ENCODE measurements at places on chromosomes 16 and 17.

DNA sequence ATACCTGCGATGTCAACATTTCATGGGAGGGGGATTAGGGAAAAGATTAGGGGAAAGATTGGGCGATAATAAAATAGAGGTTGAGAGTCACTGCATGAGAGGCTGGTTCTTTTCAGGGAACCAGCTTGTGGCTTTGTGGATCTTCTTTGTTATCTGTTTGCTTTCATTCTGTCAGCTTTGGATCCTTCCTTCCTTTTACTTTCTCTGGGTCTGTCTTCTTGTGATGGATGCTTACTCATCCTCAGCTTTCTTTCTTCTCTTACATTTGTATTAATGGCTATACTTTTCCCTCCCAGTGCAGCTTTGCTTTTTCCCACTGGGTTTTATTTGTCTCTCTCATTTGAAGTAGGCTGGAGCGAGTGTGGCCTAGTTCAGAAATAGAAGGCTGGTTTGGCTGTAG lies 47.1 kb downstream of the RPTOR start:
- DNase-seq = peak; percentile 21

DNA sequence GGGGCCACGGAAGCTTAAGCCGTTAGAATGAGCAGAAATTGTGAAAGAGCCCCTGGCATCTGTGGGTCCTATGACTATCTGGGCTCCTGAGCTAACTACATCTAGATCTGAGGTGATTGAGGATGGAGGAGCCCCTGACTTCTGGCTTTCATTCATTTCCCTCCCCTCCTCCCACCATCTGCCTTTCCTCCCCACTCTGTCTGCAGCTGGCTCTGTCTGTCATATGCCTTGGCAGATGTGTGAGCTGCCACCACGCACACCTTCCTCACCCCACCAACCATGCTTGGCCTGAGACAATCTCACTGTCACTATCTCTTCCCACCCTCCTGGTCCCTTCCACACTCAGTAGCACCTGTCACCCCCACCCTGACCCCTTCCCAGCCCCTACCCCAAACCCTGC lies 5.1 kb downstream of the CD300E start:
- DNase-seq = no peak

GRCh38 chr17:55785181-55785580 lies 34.3 kb downstream of the PCTP start:
- DNase-seq = no peak

DNA sequence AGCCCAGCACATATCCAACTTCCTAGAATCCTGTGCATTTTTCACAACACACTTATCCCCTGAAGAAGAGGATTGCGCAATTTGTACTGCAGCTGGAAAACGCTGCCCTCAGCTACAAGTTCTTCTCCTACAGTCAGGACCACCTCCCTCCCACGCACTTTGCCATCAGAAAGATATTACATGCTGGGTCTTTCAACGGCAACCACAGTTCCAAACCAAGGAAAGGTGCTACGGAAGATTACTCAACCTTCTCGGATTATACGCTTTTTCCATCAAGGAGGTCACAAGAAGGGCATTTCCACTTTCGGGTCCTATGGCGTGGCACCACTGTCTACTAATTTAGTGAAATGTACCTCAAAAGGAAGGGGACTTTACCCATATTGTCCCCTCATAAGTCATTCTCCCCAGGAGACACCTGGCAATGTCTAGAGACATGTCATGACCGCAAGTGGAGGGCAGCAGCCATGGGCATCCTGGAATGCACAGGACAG lies 35.2 kb downstream of the USP7 start:
- DNase-seq = peak; percentile 81

GRCh38 chr17:75433218-75433783 lies 23.1 kb upstream of the TMEM94 start:
- DNase-seq = no peak

DNA sequence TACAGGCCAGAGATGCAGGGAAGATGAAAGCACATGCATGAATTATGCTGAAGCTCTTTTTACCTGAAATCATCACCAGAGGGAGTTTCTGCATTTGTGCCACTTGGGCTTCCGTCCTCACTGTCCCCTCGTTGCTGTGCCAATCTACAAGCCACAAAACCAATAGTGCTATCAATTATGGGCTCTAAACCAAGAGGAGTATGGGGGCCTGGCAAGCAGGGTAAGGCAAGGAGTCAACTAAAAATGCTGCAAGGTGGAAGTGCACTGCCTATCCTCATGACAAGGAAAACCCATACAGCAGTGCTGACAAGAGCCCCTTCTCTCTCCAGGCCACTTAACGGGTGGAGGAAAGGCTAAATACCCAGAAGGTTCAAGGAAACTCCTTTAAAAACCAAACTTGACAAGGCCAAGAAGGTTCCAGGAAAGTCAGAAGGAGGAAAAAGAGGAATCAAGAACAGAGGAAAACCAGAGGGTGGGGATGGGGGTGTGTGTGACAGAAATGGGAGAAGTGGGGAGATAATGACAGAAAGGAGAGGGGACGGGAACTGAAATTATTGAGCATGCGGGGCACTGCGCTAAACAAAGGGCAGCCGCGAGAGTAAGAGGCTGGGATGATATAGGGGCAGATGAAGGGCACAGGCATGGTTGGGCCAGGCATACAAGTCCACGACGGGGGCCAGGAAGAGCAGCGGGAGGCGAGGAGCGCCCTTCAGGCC lies 674 bp downstream of the C17orf75 start:
- no peak for DNase-seq

- DNase-seq = no peak
Measured at GRCh38 chr16:23505180-23505665, 5.1 kb downstream of the GGA2 start.

- DNase-seq = no peak
Measured at GRCh38 chr16:57190136-57190535, 4.0 kb downstream of the RSPRY1 start.
